Dorsolateral prefrontal cortex (tissue), 122 donors: ENCODE measurements at places on chromosomes 12 and 14.

DNA sequence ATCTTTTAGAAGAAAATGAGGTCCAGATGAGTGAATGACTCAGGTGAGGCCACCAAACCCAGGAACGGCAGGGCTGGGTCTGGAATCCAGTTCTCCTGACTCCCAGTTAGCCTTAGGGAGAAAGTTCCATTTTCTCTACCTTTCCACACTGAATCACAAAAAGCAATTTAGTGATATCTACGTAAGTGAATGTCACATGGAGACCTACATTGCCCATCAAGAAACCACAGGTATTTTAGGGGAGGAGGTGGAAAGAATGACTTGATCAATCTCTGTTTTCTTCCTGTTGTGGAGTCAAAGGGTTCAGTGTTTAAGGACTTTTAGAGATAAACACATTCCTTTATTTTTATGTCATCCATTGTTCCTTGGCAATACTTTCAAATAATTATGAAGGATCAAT lies 106.9 kb upstream of the PTPRB start:
- DNase-seq: no peak

DNA sequence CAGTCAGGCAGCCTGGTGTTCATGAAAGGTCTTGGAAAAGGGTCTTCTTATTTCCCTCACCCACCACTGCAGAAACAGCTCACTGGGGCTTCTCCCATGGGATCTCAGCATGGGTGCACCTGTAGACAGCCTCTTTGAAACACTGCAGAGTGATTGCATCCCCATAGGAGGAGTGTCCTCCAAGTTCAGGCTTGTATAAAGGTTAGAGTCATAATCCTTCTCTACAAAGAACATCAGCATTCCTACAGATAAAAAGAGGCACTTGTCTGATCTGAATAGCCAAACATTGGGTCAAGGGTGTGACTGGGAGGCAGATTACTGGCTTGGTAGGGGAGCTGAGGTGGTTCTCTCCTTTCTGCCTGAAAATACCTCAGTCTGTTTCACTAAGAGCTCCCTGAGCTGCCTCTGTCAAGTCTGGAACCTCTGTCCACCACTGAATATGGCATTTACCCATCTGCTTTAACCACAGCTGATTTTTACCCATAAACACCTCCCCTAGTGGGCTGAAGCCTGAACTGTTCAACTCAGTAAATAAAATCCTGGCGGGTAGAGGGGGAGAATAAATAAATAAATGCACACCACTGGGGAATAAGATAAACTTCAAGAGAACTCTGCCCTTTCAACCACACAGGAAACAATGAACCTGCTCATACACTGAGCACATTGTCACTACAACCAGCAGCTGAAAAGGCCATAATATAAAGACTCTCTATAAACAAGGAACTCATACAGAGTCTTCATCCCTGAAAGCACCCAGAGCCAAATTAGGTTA lies 120.7 kb upstream of the SCAF11 start:
- no peak for DNase-seq

GRCh38 chr14:60363687-60364086 lies 114.7 kb downstream of the PPM1A start:
- no peak for DNase-seq

DNA sequence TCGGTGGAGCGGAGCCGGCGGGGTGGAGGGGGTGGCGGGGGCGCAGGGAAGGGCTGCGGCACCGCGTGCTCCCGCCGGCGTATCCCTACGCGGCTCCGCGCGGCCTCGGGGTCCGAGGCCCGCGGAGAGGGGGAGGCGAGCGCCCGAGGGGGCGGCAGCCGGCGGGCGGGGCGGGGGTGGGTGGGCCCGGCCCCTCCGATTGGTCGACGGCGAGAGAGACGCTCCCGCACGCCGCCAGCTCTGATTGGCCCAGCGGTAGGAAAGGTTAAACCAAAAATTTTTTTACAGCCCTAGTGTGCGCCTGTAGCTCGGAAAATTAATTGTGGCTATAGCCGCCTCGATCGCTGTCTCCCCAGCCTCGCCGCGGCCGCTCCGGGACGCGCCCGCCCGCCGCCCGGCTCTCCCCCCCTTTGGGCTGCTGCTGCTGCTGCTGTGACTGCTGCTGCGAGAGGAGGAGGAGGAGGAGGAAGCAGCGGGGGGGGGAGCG lies at the start of gene FOXG1:
Gene FOXG1, plus strand, starts transcription at position 319 of the 487 bp plus-strand sequence. CDS start 493 bp downstream, outside the sequence.
- DNase-seq: peak; percentile 83

DNA sequence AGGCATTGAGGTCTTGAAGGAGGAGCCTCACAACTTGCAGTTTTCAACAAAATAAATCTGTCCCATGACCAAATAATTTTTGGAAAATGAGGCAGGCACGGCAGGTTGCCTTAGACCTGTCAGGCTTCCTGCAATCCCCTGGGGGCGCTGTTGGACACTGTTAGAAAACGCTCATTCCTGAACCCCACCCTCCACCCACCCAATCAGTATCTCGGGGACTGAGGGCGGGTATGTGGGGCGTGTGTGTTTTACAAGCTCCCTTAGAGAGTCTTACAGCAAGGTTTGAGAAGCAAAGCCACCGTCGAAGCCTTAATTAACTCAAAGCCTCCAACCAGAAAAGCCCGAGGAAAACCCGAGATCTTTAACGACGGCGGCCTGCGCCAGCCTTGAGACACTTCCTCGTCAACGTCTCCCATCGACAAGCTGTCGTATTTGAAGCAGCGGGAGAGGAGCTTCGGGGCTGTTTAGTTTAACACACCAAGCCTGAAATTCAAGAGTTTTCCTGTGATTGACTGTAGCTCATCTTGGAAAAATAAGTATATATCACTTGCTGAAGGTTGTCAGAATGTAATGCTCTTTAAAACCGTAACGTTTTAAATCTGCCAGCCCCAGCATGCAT lies 123.0 kb downstream of the GLT1D1 start:
- DNase-seq: peak; percentile 72

DNA sequence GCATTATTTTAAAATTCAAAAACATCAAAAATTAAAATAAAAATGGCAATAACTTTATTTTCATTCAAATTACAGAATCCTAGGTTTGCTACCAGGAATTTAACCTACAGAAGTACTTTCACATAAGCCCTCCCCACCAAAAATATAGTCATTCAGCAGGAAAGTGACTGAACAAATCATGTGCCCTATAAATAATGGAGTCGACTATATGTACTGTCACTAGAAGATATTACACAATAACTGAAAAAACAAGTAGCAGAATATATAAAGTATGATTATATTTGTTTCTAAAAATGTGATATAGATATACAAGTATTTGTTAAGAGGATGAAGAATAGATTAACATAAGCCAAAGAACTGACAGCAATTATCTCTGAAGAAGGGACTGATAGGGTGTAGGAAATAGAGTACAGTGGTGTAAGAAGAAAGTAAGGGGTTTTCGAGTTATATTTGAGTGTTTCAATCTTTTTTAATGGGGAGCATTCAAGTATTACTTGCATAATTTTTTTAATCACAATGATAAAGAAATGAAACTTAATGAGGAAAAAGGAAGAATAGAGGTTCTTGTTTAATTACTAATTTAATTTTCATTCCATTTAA lies 7.9 kb downstream of the C2CD5 start:
- DNase-seq: no peak

DNA sequence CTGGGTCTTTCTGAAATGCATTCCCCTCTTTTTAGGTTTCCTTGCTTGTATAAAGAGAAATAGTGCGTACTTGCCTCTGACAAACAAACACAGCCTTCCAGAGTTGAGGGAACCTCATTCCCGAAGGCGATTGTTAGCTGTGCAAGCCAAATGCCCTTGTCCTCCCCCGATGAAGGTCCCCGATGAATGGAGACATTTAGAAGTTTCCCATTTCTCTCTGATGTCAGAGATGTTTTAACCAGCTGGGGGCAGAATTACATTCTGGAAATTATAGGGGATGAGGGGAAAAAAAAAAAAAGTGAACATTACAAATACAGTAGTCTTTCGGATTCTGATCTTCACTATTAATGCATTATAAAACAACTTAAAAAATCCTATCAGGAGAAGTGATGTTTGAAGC lies 366.8 kb downstream of the VRK1 start:
- DNase-seq: no peak

DNA sequence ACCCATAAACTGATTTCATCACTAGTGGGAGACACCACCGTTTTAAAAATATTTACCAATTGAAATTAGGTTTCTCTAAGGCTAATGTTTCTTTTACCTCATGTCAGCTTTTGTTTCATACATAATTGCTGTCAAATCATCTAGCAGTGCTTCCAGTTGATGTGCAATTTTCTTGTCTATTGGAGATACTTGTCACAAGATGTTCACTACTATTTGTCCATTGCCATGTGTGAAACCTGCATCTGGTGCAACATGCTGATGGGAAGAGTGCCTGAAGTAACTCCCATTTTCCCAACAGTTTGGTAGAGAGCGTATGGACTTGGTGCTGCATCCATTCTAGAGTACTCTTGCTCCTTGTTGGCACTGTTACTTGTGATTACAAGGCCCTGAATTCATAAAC lies 9.7 kb downstream of the XPOT start:
- no peak for DNase-seq

DNA sequence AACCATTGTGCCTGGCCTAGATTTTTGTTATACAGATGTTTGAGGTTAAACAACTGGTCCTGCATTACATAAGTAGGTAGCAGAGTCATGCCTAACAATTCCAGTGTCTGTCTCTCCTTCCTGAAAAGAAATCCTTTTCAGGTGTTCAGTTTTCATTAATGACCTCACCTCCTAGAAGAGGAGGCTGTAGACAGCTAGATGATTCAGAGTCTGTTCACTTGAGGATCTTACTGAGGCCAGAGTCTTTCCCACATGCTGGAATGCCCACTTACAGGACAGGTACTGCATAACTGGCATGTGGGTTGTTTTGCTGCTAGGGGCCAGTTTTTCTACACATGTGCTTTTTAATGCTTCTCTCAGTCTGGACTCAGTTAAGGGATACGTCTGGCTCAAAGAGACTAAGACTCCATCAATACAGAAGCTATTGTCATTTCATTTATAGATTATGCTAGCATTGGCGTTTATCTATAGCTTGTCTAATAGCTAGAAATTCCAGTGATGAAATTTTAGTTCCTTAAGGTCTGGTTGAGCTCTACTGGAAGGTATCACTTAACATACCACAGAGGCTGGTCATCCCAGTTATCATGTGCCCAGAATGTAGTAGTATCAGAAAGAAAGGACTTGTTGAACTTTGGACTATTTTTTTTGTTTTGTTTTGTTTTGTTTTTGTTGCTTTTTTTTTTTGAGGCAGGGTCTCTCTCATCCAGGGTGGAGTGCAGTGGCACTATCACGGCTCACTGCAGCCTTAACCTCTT lies 206.4 kb downstream of the ERC1 start:
- DNase-seq: no peak

DNA sequence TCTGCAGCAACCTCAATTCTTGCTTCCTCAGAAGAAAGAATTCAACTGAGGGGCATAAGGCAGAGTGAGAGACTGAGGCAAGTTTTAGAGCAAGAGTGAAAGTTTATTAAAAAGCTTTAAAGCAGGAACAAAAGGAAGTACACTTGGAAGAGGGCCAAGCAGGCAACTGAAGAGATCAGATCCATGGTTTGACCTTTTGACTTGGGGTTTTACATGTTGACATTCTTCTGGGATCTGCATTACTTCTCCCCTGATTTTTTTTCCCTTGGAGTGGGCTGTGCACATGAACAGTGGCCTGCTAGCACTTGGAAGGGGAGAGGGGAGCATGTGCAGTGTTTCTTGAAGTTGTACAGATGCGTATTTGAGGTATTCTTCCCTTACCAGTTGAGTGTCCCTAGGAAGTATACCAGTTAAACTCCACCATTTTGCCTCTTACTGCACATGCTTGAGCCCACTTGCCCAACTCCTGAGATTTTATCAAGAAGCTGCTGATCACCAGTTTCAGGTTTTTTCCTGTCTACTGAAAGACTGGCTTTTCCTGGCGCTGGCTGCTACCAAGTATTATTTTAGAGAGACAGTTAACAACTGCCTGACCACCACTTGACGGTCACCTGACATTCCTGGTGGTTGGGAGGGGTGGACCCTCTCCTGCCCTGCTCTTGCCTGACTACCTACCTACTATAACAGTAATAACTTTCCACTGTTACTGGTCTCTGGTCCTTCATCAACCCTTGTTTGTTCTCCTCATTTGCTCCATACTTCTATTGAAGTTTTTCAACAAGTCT lies 26.0 kb upstream of the TMTC2 start:
- DNase-seq: no peak

- no peak for DNase-seq
These were observed 413.8 kb downstream of the BCL11B start for GRCh38 chr14:98858158-98858557.

GRCh38 chr14:76687611-76688382 lies 73.5 kb upstream of the VASH1 start:
- DNase-seq: no peak

- no peak for DNase-seq
These were observed 43.9 kb upstream of the GTF2A1 start for GRCh38 chr14:81264671-81265070.

GRCh38 chr14:24084440-24084839 lies 9.7 kb upstream of the PCK2 start:
- no peak for DNase-seq

GRCh38 chr12:109736552-109737108 lies 23.0 kb downstream of the FAM222A start:
- DNase-seq: no peak

DNA sequence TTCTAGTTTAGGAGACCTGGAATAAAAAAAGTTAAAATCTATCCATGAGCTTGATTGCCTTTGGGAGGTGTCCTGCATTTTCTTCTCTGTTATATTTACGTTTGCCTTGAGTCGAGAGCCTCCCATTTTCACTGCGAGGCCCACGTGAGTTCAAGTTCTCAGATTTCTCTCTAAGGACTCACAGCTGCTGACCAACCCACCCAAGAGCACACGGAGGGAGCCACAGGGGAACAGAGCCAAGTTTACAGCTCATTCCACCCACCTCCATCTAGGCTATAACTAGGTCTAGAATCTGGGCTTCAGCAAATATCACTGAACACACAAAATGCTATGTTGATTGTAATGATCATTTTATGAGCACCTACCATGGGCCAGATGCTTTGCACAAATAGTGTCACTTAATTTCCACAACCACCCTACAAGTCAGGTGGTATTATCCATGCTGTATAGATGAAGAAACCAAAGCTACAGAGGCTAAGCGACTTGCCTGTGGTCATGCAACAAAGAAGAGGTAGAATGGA lies 16.7 kb downstream of the ALDH1L2 start:
- no peak for DNase-seq

GRCh38 chr12:25283006-25283405 lies 32.3 kb upstream of the KRAS start:
- no peak for DNase-seq

GRCh38 chr14:34605461-34605860 lies 24.5 kb downstream of the SNX6 start:
- DNase-seq: no peak

DNA sequence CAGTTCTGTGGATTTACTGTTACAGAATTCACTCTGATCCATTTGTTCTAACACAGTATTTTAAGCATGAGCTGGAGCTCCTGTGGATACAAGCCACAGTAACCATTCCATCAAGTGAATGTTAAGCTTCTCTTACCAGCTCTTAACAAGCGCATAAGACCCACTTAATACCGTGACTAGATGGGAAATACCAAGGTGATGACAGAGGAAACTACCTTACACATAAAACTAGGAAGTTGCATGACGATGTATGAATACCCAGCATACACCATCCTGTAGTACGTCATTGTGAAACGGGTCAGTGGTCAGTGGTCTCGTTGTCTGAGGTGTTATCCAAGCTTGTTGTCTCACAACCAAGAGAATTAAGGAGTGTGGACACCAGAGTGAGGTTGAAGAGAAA lies 2.0 kb upstream of the GALC start:
- DNase-seq: no peak

GRCh38 chr14:101791919-101792572 lies 30.5 kb downstream of the PPP2R5C start:
- DNase-seq: no peak
